ENCODE measurements at places on chromosomes 4 and X.

GRCh38 chrX:11064851-11065600 lies 46.1 kb upstream of the HCCS start:
- no peak for DNase-seq

DNA sequence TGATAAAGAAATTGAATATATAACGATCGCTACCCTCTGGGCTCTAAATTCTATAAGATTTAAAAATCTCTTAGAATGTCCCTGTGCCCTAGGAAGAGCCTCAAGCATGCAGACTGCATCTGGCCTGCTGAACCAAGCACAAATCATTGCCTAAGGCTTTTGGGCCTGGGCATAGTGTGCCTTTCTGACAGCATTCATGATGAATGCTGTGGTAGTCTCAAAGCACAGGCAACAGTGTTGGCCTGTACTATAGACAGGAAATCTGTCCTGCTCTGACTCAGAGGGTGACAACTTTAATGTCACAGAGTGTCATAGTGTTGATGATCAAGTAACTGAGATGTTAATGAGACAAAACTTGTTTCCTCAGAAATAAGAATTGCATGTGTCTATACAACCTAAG lies 717.3 kb downstream of the STIM2 start:
- DNase-seq: no peak

DNA sequence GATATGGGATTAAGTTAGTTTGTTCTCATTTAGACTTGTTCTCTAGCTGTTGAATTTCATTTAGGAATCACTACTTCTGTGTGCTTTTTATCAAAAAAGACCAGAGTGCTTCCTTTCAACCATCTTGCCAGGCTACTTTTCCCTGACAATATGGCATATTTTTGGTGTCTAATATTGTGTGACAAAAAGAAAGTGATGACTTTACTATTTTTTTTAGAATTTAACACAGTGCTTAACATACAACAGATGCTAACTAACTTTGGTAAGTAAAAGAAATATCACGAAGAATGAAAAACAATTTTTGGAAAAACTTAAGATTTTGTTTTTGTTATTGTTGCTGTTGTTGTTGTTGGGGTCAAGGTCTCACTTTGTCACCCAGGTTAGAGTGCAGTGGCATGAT lies 462.2 kb upstream of the PABPC4L start:
- DNase-seq: no peak

- no peak for DNase-seq
These were observed 24.4 kb upstream of the PLA2G12A start for GRCh38 chr4:109754093-109754857.

DNA sequence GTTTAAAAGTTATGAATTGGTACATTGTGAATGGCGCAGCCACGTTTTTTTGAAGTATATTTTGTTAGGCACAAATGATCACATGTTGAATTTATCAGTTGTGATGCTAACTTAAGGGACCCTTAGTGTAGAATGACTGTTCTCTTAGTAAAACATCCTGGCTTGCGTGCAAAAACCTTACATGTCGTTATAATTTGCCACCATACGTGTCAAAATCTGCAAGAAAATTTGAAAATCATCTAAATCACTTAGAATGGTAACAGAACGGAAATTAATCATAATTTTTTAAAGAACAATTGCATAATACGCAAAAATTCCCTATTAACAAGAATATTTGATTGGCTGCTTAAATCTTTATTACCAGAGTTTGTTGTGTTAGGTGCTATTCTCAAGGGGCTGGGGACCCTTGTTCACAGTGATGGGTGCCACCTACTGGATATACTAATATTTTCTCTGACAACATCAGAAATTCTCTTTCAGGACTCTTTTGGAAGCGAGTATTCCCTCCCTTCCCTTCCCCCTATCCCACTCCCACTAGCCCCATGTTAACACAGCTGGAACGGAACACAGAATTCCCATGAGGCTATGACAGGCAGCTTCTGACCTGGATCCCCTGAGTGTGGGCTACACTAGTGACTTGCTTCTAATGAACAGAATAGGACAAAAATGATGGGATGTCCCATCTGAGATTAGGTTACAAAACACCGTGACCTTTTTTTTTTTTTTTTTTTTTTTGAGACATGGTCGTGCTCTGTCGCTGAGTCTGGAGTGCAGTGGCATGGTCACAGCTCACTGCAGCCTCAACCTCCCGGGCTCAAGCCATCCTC lies 71.8 kb downstream of the SUPT20HL2 start:
- DNase-seq: no peak

GRCh38 chrX:20063716-20064351 lies 52.9 kb downstream of the MAP7D2 start:
- no peak for DNase-seq

- no peak for DNase-seq
These were observed 2282.6 kb downstream of the ARAP2 start for GRCh38 chr4:33961761-33962160.

DNA sequence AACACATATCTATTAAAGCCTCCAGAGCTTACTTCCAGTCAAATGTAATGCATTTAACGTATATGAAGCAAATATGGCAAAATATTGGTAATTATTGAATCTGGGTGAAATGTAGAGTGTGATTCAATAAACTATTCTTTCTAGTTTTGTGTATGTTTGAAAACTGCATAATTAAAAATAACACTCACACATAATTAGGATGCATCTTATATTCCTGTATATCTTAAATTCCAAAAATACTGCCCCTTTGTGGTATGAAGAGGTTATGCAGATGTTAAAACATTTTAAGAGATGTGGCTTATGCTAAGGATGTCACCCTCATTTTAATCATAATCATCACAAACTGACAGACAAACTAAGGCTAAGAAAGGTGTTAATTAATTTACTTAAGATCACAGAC lies 182.9 kb downstream of the COX18 start:
- no peak for DNase-seq

- no peak for DNase-seq
These were observed 17.5 kb upstream of the IGSF1 start for GRCh38 chrX:131306601-131307000.

DNA sequence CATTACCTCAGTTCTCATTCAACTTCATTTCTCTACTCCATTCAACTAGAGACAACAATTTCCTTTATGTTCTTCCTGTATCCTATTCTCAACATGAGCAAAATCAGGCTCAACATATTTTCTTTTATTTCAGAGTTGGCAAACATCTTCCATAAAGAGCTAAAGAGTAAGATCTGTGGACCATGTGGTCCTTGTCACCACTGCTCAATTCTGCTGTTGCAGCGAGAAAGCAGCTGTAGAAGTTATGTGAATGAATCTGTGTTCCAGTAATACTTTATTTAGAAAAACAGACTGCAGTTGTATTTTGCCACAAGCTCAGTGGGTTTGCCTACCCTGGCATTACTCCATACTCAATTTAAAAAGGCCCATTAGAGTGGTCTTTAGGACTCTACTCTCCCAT lies 2057.3 kb downstream of the ARAP2 start:
- no peak for DNase-seq

DNA sequence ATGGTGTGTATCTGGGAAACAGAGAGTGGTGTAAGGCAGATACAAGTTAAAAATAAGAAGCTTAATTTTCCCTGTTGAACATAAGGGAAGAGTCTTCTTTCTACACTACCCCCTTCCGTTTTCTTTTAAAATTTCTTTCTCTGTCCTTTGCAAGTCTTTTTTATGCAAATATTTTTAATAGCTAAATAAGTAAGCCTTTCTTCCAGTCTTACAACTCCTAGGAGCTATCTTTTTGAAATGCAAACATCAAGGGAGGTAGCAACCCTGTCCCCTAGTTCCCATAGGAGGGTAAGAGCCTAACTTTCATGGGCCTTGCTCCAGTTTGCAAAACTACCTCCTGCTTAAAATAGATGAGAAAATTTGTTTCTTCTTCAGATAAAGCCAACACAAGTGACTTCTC lies 121.5 kb downstream of the MBNL3 start:
- no peak for DNase-seq

- DNase-seq: no peak
These were observed 293.4 kb upstream of the NR3C2 start for GRCh38 chr4:148735432-148736155.

- DNase-seq: no peak
These were observed 12.2 kb downstream of the ARHGEF6 start for GRCh38 chrX:136768469-136769084.

DNA sequence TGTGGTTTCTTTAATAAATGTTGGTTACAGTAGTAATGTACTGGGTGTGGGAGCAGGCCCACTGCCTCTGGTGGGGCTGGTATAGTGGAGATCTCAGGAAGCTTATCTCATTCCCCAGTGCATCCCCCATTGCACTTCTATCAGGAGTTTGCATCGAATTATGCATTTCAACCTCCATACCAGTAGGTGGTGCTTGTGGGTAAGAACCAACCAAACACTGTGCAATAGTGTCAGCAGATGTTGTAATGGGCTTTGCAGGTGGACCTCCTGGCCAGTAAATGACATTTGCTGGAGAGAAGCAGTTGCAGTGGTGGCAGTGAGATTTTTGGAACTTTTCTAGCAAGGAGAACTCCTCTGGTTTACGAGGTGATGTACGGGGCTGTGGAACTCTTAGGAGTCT lies 150.6 kb downstream of the POU3F4 start:
- DNase-seq: no peak

DNA sequence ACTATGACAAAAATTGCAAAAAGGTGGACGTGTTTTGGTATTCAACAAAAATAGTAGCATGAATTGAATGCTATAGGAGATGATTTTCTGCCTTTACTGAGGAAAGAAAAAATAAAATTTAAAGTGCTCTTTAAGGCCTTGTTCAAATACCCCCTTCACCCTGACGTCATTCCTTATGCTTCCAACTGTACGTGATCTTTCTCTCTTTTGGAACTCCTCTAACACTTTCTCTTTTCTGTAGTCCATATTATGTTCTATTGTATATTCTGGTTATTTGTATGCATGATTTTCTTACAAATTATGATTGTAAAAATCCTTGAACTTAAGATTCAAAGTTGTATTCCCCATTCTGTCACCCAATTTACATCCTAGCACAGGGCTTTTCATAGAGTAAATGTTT lies 100.5 kb downstream of the POU4F2 start:
- no peak for DNase-seq

DNA sequence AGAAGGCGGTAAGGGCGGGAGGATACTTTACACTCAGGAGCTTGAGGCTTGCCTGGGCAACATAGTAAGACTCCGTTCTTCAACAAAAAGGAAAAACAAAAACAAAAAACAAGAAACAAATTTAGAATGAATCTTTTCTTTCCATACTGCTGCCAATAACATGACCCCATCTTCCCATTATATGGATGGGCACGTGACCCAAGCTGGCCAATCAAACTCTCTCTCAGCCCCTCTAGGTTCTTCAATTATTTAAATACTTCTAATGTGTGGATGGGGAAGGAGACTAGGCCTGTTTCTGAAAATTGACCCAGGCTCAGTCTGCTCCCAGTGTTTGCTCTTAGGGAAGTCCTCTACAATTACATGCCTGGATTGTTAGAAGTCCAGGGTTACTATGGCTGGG lies 22.2 kb upstream of the ATP6AP2 start:
- DNase-seq: no peak

DNA sequence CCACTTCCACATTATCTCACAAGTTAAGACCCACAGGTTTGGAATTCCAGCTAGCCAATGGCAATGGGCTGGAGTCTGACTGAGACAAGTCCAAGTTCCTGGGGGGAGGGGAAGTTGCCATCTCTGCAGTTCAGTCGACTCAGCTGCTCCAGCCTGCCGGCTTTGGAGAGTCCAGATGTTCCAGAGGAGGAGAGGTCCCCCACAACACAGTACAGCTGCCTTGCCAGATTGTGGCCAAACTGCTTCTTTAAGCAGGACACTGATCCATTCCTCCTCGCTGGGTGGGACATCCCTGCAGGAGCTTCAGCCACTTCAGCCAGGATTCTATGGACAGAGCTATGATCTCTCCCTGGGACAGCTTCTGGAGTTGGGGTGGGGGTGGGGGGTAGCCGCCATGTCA lies 199.2 kb downstream of the EDA start:
- no peak for DNase-seq

- no peak for DNase-seq
These were observed 221.7 kb upstream of the DIPK2B start for GRCh38 chrX:45422216-45422925.

DNA sequence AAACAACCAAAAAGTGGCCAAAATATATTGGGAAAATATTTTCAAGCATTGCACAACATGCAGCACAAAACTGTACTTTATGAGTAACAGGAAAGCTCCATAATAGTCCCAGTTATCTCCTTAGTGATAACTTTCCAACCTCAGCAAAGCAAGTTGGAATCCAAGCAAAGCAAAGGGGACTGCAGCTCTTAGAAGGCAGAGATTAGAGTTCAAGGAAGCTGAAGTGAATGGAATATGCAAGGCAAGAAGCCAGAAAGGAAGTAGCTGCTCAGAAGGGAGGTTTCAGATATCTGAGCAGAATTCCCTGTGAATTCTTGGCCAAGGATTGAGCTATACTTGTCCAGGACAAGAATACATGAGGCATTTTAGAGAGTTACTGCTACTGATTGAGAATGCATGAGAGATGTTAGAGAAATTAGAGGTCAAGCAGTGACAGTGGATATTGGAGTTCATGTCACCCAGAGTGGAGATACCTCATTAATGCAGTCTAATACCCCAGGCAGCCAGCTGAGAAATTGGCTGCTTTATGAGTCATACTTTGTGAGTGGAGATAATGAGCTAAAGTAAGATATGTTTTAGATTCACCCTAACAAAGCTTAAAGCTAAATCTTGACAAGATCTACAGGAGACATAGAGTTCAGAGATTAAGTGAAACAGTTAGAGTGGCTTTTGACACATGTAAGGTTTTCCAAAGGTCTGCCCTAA lies 102.8 kb downstream of the INPP4B start:
- no peak for DNase-seq

DNA sequence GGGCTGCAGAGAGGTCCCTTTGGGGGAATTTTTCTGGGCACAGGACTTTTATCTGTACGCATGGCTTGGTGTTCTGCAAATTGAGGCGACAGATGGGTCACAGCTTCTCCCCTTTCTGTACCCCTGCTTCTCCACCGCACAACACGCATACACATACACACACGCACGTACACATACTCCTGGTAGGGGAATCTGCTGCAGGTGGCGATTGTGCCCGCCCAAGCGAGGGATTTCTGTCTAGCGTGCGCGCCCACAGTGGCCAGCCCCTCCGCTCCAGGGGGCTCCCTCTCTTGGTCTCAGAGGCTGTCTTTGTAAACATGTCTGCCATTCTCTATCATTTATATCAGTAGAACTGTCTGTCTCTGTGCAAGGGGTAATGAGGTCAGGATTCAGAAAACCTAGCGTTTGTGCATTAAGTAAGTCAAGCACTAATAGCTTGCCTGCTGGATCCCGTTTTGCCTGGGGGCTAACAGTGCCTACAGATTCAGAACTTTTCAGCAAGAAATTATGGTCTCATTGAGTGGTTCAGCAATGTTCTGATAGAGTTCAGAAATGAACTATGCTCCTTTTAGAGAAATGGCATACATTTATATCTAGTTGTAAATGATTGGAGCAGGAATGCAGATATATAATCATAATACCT lies 2.2 kb downstream of the GRID2 start:
- no peak for DNase-seq

DNA sequence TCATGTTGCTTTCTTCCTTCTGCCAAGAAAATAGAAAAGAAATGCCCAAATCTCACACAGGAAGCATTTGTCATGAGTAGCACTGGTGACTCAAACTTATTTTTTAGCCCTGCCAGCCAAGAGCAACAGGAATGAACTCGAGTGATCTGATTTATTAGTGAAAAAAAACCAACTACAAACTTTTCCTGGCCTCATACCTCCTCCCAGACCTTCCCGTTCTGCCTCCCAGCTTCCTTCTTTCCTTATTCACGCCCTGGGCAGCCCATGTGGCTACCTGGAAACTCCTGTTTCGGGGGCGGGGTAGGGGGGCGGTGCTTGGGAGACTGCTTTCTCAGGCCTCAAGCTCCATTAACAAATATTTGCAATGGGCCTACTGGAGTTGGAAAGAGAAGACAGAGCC lies 178.5 kb downstream of the NHS start:
- no peak for DNase-seq

- DNase-seq: no peak
These were observed 86.7 kb downstream of the KIT start for GRCh38 chr4:54744487-54744886.

All from NCI-H187 (cell line).